ENCODE measurements at places on chromosomes 7 and 10.

GRCh38 chr7:142718313-142718712 is 31.0 kb upstream of the PRSS1 start:
- no peak for DNase-seq

DNA sequence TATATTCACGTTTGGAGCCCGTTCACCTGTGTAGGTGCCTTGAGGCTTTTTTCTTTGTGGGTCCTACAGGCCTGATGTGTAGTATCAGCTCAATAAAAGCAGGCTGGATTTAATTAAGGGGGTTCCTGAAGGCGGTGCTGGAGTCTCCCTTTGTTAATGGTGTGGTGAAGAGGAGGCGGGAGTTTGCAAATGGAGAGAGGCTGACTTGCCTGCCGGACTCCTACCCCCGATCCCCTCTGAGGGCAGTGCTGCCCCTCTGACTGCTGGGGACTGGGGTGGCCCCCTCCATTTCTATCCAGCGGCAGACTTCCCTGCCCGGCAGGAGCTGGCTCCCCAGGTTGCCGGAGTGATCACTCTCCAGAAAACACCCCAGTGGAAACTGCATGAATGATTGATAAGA is 45.1 kb downstream of the ZMIZ1 start:
- no peak for DNase-seq

GRCh38 chr10:29317027-29317420 is 28.2 kb downstream of the LYZL1 start:
- no peak for DNase-seq

DNA sequence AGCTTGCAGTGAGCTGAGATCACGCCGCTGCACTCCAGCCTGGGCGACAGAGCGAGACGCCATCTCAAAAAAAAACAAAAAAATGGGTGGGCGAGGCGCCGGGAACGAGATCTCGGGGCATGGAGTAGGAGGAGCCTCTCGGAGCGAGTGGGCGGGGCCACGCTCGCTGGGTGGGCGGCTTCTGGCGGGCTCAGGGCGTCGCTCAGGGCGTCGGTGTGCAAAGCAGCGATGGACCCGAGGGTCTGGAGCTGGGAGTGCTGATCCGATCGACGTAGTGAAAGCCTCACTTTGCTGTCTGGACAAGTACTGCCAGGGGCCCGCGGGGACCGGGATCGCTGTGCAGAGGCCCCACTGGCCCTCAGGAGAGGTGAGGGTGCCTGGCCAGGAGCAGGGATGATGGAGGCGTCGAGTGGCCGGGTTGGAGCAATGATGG is 22.6 kb upstream of the AMZ1 start:
- no peak for DNase-seq

DNA sequence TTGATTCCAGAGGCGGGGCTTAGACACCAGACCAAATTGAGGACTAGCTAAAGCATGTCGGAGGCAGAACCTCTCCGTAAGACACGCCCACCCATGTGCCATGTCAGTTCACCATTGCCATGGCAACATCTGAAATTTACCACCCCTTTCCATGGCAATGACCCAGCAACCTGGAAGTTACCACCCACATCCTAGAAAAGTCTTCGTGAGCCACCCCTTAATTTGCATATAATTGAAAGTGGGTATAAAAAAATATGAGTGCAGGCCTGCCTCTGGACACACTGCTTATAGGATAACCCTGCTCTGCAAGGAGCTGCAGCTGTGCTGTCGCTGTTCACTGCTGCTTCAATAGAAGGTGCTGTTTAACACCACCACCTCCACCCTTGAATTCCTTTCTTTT is 28.0 kb downstream of the TMEM270 start:
- no peak for DNase-seq

DNA sequence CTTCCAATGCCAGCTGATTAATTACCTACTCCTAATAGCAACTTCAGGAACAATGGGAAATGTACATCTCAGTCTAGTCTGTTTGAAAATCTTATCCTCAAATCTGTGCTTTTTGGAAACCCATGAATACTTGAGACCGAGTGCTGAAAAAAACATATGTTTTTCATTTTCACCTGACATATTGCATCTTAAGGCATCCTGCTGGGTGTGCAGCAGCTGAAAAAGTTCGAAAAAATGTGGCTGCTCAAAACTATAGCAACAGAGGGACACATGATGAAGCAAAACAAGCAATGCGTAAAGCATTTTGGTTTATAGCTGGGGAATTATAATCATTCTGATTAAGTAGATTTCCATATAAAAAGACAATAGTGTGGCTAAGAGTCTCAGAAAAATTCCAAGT is 218.0 kb downstream of the CREB5 start:
- no peak for DNase-seq

GRCh38 chr7:15204421-15204820 is 301.9 kb upstream of the DGKB start:
- no peak for DNase-seq

DNA sequence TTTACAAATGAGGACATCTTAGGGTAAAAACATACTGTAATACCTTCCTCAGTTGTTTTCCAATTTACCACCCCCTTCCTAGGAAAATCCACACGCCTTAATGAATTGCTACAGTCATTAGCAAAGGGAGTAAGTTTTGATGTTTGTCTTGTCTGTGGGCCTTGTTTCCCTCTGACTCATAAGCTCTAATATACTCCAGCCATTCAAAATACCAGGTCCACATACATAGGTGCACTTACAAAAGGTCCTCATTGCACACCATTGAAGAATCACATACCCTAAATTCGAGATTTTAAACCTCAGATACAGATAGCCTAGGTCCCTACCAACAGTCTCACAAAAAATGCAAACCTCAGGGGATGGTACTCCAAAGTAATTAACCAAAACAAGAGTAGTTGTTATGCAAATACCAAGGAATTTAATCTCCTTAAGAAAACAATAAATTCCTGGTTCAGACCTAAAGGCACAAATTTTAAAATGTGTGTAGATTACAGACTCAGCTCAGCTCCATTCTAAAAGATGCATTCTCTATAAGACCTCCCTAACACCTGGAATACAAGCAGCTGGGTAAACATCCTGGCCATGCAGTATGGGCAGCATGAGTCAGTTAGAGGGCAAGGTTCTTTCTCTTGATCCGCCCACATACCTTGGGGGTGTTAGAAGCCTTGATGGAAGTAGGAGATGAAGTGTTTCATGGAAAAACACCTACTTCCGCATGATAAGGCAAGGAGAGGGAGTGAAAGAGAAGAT is 3.0 kb upstream of the LIPK start:
- DNase-seq = no peak

GRCh38 chr10:110498087-110498981 is 627 bp downstream of the DUSP5 start:
- peak; percentile 55 for DNase-seq

DNA sequence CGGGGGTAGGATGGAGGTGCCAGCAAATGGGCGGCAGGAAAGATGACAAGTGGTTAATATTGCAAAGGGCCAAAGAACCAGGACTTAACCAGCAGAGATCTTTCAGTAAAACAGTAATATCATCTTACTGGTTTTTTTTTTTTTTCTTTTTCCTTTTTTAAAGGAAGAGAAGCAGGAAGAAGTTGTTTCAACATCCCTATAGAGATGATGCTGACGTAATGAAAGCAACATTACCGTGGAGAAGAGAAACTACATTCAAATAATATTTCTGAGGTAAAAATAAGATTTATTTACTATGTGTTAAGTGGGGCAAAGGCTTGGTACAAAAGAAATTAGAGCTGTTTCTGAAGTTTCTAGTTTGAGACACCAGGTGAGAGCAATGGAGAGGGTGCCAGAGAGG is 11.0 kb downstream of the MINDY3 start:
- DNase-seq = no peak

- no peak for DNase-seq
Observed at GRCh38 chr10:48468866-48469511, 135.9 kb downstream of the ARHGAP22 start.

DNA sequence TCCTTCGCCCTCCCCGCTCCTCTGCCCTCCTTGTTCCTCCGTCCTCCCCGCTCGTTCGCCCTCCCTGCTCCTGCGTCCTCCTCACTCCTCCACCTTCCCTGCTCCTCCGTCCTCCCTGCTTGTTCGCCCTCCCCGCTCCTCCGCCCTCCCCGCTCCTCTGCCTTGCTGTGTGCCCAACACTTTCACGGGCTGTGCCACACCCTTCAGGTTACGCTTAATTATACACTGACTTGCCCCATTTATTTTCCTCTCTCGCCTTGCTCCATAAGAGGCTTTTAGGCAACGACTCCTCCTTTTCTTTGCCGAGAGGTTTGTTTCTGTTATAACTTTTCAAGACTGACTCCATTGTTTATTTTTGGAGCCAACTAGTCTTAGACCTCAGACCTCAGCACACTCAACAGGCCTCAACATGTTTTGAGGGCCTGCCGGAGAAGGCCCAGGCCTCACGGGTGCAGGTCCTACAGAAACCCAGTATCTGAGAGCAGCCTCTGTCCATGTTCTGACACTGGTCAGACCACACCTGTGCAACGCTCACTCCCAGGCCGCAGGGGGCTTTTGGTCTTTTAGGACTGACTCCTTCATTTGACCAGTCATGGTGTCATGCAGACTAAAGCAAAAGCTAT is 18.2 kb upstream of the PRKAG2 start:
- no peak for DNase-seq

GRCh38 chr7:17159500-17160037 is 138.9 kb upstream of the AHR start:
- DNase-seq = no peak

- DNase-seq = peak; percentile 53
Observed at GRCh38 chr10:133230387-133231195, 574 bp downstream of the UTF1 start.

DNA sequence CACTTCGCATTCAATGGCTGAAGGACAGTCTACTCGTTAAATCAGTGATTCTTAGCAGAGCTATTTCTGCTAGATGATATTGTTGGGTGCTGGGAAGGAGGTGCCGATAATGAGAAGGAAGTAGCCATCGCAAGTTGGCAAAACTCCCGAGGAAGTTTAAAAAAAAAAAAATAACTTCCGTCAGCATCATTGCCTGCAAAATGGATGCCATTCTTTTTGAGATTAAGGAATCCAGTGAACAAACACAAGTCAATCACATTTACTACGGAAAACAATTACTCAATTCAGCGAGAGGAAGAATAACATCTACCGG is 74.4 kb upstream of the SFMBT2 start:
- no peak for DNase-seq

- no peak for DNase-seq
Observed at GRCh38 chr10:57593983-57594573, 673.6 kb downstream of the IPMK start.

DNA sequence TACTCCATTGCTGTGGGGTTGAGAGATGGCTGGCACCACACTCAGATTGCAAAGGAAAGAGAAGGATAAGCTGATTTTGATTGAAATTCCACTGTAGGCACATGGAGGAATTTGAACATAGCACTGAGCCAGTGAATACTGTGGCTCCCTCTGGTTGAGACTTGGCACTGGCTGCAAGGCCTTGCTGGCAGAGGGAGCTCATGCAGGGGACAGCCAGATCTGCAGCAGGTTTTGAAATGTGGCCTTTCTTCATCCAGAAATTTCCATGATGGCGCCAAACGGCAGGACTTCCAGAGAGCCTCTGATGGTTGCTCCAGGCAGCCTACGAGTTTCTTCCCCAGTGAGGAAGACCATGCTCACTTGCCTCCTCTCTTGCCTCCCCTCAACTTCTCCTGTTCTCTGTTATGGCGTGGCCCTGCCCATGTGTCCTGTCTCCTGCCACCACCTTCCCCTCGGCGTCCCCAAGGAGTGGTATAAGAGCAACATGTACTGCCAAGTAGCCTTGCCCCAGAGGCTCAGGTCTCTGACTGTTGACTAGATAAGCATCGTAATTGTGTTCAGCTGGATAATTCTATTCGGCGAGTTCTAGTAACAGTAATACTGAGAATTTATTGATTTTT is 265.6 kb downstream of the CCDC3 start:
- DNase-seq = no peak

- no peak for DNase-seq
Observed at GRCh38 chr7:8389593-8390261, 43.7 kb upstream of the NXPH1 start.

GRCh38 chr7:88226886-88227516 is 7.2 kb upstream of the SRI start:
- DNase-seq = no peak

DNA sequence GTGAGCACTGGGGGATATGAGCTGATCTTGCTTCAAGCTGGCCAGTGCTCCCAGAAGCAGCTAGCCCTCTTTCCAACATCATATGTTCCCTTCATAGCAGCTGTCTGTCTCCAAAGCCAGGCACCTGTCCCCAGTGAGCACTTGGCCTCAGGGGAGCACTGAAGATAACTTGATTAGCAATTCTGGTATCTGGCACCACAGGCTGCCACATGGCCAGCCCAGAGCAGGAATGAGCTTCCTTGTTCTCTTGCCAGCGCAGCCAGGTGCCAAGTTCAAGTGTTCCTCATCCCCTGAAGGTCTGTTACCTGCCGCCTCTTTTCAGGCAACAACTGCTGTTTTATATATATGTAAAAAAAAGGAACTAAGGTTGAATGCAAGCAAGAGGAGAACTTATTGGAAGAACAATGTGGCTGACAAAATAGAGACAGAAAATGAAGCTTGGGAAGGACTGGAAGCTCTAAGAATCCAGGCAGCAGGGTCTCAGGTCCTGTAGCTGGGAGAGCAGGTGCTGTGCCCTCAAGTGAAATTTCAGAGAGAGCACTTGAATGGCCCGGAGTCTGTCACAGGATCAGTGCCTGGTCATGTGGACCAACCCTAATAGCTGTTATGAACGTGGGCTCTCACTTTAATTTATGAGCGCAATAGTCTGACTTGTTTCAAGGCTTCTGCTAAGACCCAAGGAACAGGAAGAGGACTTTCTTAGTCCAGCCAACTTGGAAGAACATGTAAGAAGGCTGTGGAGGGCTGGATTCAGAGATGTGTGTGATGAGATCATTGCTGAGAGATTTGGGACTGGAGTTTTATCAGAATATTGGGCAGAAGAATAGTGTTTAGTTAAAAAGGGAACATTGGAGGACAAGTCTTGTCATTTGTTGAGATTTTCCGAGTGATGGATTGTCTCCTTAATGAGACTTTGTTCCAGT is 267.2 kb downstream of the GLRX3 start:
- DNase-seq = no peak

GRCh38 chr10:62554632-62555199 is 180.5 kb downstream of the ZNF365 start:
- DNase-seq = no peak

- DNase-seq = no peak
Observed at GRCh38 chr10:62182595-62182994, 86.0 kb downstream of the RTKN2 start.

GRCh38 chr7:36726806-36727503 is 2.7 kb upstream of the AOAH start:
- no peak for DNase-seq

- peak; percentile 31 for DNase-seq
Observed at GRCh38 chr10:91901784-91902677, 7.3 kb downstream of the FGFBP3 start.

- DNase-seq = no peak
Observed at GRCh38 chr10:103499881-103500280, 6.4 kb downstream of the NEURL1 start.

GRCh38 chr7:157097056-157097329 is 41.7 kb upstream of the UBE3C start:
- DNase-seq = no peak

DNA sequence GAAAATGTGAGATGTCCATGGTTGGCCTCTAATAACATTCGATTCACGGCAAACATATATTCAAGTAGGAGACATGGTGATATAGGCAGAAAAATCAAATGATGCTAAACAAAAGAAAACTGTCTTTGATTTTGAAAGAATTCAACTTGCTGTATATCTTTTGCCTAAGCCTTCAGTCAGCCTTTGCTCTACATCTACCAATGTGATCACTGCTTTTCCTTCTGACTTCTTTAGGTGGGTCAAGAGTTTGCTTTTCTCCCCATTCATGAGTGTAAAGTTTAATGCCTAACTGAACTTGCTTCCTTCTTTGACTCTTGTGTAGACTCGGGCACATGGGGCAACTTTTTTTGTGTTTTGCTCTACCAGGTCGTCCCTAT is 417 bp upstream of the HIF1AN start:
- no peak for DNase-seq

GRCh38 chr7:41010967-41011366 is 691.9 kb downstream of the INHBA start:
- DNase-seq = no peak

Measured in CD4-positive, alpha-beta T cell (primary cell).